ENCODE measurements at places on chromosomes 3 and 15. TPM values are rescaled to one million over a fixed set of nuclear protein-coding genes. Genes with fewer than 3 reads are reported as not detected.

- DNase-seq = no peak
Measured at GRCh38 chr3:33424606-33425452, 15.4 kb downstream of the UBP1 start.

DNA sequence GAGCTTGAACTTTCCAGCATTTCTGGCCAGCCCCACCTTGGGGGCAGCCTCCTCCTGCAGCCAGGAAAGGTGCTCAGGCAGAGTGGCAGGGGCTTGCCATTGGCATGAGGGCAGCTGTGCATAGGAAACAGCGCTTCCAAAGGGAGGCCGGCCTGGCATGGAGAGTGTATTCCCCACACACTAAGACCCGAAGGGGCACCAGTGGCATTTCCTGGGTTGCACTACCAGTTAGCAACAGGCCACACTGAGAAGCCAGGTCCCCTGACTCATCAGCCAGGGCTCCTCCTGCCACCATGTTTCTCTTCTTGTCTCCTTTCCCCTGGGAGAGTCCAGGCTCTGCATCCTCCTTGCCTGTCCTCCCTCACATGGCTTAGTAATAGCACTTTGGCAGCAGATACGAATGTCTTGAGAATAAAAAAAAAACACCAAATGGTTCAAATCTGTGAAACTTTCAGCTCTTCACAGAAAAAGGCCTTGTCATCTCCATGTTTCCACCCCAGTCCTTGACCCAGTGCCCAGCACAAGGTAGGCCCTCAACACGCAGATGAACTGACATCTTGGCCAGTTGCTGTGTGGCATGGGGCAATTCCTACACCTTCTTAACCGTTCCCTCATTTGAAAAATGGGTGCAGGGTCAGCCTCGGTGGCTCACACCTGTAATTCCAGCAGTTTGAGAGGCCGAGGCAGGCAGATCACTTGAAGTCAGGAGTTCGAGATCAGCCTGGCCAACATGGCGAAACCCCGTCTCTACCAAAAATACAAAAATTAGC lies 180.4 kb downstream of the SMAD6 start:
- DNase-seq = no peak

- DNase-seq = no peak
Measured at GRCh38 chr15:85759376-85759775, 35.3 kb downstream of the KLHL25 start.

GRCh38 chr15:76987896-76988860 lies 6.7 kb upstream of the PSTPIP1 start:
- no peak for DNase-seq

GRCh38 chr3:193824365-193824764 lies 231.4 kb downstream of the OPA1 start:
- no peak for DNase-seq

- no peak for DNase-seq
Measured at GRCh38 chr15:82549199-82549665, 9.0 kb upstream of the RPS17 start.

The CCR9 gene
- total RNA-seq = not detected

The DGKG gene
- total RNA-seq = 7.2 TPM

All from Calu3 (cell line).